ENCODE measurements at places on chromosomes 6 and 20. TPM values are rescaled to one million over a fixed set of nuclear protein-coding genes. Genes with fewer than 3 reads are reported as not detected.

DNA sequence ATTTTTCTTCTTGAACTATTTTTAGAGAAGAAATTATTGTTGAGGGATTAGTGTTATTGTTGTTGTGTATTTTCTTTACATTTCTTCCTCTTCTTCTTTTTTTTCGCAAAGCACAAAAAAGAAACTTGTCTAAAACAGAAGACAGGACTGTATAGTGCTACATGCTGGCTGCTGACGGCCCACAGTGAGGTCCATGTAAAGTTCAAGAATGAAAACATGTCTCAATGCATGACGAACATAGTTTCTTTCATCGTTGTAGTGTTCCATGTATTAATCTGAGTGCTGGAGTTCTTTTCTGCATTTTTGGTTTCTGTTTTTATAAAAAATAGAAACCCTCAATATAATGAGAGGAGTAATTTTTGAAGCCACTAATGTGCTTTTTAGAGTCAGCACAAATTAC is 462.9 kb upstream of the MARCKS start:
- DNase-seq: no peak

DNA sequence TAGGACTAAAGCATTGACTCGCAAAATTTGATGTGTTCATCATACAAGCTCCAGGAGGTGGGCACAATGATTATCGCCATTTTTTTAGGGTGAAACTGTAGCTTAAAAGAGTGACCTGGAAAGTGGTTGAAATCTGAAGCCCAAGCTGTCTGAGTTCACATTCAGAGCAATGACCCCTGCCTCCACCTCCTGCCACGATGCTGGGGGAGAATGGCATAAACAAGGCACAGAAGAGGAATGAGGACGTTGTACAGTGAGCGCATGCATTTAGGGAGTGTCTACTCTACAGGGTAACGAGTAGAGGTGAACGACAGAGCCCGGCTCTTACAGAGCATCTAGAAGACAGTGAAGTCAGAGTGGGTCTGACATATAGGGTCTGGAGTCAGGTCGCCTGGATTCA is 37.2 kb downstream of the CNKSR3 start:
- no peak for DNase-seq

DNA sequence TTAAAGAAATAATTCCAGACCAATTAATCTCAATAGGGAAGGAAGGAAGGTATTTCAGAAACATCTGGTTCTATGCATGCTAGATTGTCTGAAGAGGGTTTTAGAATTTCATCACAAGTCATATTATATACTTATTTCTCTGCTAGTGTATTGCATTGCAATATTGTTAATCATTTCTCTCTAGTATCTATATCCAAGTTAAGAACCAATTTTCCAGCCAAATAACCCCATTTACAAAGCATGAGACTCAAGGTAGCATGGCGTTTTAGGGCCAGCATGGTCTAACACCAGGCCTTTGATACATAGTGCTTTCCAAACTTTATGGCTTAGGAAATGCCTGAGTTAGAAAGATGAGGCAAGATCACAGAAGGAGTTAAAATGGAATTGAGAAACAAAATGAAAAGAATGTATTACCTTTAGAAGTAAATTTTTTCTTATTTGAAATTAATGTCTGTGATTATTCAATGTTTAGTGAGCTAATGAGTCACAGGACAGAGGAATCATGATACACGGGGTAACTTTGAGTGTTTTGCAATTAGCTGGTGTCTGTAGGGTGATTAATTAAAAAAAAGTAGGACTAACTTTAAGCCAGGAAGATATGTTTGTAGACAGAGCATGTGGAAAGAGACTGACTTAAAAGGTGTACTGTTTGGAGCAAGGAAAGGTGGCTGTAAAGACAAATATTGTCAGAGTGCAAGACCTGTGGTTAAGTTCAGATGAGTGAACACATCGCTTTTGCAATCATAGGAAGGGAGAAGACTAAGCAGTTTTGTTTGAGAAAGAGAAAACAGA is 1006.2 kb upstream of the CITED2 start:
- DNase-seq: no peak

Gene RHAG
- not detected for total RNA-seq

All from thyroid gland (tissue), 4 donors.